ENCODE measurements at places on chromosomes 6 and 20. TPM values are rescaled to one million over a fixed set of nuclear protein-coding genes. Genes with fewer than 3 reads are reported as not detected.

DNA sequence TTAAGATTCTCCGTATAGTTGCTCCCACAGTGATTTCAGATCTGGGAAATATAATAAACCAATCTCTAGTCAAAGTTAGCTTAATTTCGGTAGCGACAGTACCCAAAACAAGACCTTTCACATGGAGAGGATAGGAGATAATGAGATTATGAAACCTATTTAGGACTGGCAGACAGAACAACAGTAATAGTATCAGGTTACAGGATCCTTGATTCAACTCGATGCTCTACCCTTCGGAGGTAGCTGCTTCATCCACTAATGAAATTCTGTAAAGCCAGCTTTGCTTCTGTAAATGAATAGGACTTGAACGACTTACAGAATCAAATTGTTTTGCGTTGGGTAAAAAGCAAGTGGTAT lies 534 bp upstream of the AKIRIN2 start:
- H3K27ac ChIP-seq: no peak overlapping the region
- H3K4me1 ChIP-seq: no peaks in the 10 kb centered on the region
- no peaks in the 10 kb centered on the region for H3K36me3 ChIP-seq
- H3K4me3 ChIP-seq: peak overlapping the region; percentile 90
- no peak for DNase-seq
- H3K27me3 ChIP-seq: no peaks in the 10 kb centered on the region

NAPB gene
- total RNA-seq: 15.2 TPM

DNA sequence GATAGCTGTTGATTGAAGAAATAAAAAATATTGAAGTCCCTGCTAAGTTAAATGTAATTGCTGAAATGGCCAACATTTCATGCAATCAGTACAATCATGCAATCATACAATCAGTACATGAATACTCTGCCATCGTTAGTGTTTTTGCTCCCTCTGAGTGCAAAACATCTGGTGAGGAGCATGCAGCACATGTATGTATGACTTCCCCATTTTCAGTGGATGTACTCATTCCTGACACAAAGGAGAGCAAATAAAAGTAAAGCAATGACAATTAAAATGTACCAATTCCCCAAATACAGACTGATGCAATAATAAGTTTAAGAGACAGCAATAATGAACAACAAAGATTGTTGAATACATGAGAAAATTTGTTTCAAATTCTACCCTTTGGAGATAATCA lies 140.7 kb downstream of the PLCB1 start:
- no peaks in the 10 kb centered on the region for H3K27me3 ChIP-seq
- no peak overlapping the region for H3K27ac ChIP-seq
- no peaks in the 10 kb centered on the region for H3K4me1 ChIP-seq
- no peak for DNase-seq

DNA sequence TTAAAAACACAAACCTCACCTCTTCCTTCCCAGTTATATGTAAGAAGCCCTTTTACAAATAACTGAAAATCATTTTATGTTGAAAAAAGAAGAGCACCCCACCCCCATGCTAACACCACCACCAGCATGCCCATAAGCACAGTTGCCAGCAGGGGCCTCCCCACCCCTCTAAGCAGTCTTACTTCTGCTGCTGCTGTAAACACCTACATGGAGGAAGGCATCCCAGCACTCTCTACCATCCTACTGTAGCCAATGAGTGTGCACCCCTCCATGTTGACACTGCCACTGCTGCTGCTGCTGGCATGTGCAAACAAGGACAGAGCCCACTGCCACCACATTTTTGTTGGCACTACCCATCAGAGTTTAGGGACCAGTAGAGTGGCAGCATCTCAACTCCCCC lies 49.6 kb upstream of the PHIP start:
- H3K4me3 ChIP-seq: no peak overlapping the region
- DNase-seq: no peak
- H3K27me3 ChIP-seq: no peaks in the 10 kb centered on the region
- H3K4me1 ChIP-seq: no peaks in the 10 kb centered on the region
- no peaks in the 10 kb centered on the region for H3K36me3 ChIP-seq

- no peaks in the 10 kb centered on the region for H3K27me3 ChIP-seq
- peaks cover 2% of the 10 kb centered on the region for H3K36me3 ChIP-seq
- H3K27ac ChIP-seq: no peak overlapping the region
- H3K4me1 ChIP-seq: peaks cover 1% of the 10 kb centered on the region
- no peak overlapping the region for H3K4me3 ChIP-seq
Observed at GRCh38 chr6:124995645-124996325, 33.5 kb downstream of the RNF217 start.

NFATC2 gene
- 13.0 TPM for total RNA-seq

NSFL1C gene
- total RNA-seq: 61.3 TPM

SLC16A10 gene
- 13.1 TPM for total RNA-seq

CNKSR3 gene
- total RNA-seq: 19.3 TPM
